ENCODE measurements at places on chromosomes 3 and 15. TPM values are rescaled to one million over a fixed set of nuclear protein-coding genes. Genes with fewer than 3 reads are reported as not detected.

Gene TRIP4
- total RNA-seq, result 14.4 TPM

Gene PLSCR2
- not detected for total RNA-seq

Gene MCTP2
- 3.4 TPM for total RNA-seq

Gene CCDC9B
- total RNA-seq, result 0.78 TPM

Gene ACTL6A
- 83.3 TPM for total RNA-seq

Gene SEC11A
- 268 TPM for total RNA-seq

All from H1 (cell line).